H4 (cell line): ENCODE measurements at places on chromosomes 1 and 21. TPM values are rescaled to one million over a fixed set of nuclear protein-coding genes. Genes with fewer than 3 reads are reported as not detected.

- DNase-seq: peak; percentile 11
These were observed 588 bp downstream of the FLVCR1 start for GRCh38 chr1:212858461-212859265.

The SPATA21 gene
- not detected in 2 replicates for total RNA-seq

GRCh38 chr1:169046671-169047070, 59.8 kb upstream of the ATP1B1 start:
- no peak for DNase-seq

- DNase-seq: no peak
These were observed 149.2 kb downstream of the RASAL2 start for GRCh38 chr1:178243119-178243518.

DNA sequence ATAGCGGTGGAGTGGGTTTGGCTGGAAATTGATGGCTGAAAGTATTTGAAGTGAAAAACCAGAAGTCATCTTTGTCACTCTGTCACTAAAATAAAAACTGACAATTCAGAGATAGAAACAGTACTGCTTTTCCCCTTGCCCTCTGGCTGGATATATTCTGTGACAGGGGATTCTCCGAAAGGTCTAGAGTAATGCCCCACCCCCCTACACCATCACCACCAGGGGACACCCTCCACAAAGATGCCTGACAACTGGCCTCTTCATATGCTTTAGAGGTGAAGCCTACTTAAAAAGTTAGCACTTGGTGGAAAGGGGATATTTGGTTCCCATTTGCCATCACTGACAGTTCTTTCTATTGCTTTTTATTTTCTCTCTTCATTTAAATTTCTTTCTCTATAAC, 73.5 kb downstream of the SGIP1 start:
- no peak for DNase-seq

The AMY1C gene
- total RNA-seq: not detected in 2 replicates

DNA sequence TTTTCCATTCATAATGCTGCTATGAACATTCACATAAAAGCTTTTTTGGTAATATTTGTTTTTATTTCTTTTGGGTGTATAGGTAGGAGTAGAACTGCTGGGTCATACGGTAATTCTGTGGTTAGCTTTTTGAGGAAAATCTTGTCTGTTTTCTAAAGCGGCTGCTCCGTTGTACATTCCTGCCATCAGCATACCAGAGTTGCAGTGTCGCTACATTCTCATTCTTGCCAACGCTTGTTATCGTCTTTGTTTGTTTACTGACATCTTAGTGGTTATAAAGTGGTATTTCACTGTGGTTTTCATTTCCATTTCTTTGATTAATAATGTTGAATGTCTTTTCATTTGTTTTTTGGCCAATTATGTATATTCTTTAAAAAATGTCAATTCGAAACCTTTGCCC, 469.8 kb upstream of the ZP4 start:
- DNase-seq: peak; percentile 31

GRCh38 chr1:201060586-201060985, 37.1 kb upstream of the KIF21B start:
- no peak for DNase-seq

The SPRR2G gene
- not detected in 2 replicates for total RNA-seq

DNA sequence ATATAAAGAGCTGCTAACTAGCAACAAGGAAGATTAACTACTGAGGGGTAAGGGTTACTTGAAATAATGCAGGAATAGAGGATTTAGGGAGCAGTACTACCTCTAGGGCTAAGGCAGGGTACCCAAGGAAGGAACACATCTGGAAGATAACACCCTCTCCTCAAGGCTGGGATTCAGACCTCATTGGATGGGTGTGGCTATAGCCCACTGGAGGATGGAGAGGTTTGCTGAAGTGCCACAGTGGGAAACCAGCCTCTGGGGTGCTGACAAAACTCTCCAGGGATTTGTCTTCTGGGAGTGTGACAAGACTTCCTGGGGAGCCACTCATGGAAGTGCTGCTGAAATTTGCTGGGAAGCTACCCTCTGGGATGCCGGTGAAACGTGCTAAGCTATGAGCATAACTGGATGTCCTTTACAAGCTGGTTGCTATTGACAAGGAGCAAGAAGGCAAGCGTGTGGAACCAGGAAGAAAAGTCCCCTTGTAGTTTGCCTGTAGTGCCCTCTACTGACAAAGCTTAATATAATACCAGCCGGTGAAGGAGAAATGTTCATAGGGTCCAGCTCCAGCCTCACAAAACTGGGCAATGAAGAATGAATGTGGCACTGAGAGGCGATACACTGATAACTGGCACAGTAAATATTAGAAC, 122.8 kb upstream of the USP24 start:
- DNase-seq: peak; percentile 78

- DNase-seq: no peak
These were observed 339.4 kb upstream of the ESRRG start for GRCh38 chr1:217062586-217062985.
